Muscle of arm (tissue), 14 donors: ENCODE measurements at places on chromosomes 12 and 14.
A peak's percentile ranks its signal among the peaks of the same experiment; 100 is the strongest.

DNA sequence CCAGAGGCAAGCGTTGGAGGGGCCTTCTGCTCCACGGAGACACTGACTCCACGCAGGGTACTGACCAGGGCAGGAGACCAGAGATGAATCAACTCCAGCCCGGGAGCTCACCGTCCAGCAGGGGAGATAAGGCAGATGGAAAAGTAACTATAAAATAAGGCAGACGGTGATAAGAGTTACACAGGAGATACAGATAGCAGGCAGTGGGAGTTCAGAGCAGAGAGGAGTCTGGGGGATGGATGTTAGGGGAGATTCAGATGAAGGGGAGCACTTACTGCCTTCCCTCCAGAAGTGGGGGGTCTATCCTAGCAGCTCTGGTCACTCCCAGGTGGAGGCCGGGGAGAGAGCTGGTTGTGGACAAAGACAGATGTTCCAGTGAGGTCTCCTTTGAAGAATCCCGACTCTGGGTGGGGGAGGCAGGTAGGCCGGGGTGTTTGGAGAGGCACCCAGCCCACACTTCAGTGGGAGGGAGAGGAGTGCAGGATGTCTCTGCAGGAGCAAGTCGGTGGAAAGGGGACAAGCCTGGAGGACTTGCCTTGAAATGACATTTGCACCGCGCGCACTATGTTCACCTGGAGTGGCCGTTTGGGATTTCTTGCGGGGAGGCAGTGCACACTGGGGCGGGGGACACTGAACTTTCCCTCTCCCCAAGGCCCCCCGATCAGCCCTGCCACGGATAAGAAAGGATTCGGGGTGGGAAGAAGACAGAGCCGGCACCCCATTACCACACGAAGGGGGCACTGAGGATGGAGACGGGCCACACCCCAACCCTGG lies 1.2 kb downstream of the PITPNM2 start:
- DNase-seq = no peak

DNA sequence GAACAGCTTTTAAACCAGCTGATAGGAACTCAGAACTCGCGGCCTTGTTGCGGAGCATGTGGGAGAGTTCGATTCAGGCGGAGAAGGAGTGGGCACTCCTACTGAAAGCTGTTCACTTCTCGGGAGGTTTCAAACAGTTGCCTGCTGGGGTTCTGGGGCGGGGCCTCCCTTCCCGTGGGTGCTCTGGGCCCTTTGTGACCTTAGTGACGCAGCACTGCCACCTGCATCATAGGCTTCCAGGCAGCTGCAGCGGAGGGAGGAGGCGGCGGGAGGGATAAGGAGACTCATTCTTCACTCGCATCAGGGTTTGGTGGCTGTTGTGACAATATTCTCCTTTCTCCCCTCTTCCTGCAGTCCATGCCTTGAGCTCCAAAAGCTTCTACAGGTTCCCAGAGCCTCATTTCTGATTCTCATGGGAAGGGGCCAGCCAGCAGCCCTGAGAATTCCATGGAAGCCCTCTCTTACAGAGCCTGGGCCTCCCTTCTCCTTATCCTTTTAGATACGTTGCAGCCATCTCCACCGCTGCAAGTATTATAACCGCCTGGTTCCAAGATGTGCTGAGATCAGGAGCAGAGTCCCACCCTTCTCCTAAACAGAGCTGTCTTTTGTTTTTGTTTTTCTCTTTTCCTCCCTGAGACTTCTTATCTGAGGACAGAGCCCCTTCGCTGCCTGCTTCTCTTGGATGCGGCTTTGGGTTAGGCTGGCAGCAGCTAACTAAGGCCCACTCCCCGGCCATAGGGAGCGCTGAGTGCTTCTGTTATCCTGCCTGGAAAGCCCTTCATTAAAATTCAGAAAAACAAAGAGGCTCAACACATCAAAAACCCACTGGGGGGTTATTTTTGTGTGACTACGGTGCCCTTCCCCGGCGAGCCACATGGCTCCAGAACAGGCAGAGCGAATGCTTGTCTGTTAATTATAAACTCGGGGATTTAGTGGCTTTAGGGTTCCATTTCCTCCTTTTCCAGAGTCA lies 67.6 kb upstream of the GPATCH2L start:
- no peak for DNase-seq

GRCh38 chr12:14886271-14886670 lies 617 bp upstream of the MGP start:
- DNase-seq = no peak

DNA sequence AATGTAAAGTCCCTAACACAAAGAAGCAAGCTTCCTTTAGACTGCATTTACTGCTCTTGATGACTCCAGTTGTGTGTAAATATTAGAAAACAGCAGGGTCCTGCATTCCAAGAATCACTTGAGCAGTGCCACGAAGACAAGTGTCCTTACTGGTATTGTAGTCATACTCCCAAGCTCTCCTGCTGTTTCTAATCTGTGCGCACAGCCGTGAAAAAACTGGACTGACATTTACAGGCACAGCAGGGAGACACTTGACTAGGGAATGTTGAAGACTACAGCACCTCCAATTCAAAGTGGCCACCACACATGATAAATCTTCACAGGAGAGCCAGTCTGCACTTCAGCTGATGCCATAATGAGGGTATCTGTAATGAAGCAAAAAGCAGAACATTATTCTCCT lies 91.4 kb downstream of the VRK1 start:
- DNase-seq = no peak

- DNase-seq = no peak
Measured at GRCh38 chr12:48988030-48988649, 10.0 kb downstream of the WNT1 start.

DNA sequence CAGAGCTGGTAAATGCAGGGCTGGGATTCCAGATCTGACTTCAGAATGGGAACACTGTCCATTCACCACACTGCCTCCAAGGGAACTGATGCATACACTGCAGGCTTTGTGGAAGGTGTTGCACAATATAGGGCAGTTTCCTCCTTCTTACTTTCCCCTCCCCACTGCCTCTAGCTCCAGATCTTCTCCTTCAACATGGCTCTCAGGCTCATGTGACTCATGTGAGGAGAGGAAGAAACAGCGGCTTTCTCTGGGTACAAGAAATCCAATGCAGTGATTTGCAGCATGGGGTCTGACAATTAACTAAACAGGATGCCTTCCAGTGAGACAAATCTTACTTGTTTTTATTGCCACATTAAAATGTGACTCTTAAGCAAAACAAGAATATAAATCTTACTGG lies 447.6 kb upstream of the CCDC196 start:
- DNase-seq = peak; percentile 15

DNA sequence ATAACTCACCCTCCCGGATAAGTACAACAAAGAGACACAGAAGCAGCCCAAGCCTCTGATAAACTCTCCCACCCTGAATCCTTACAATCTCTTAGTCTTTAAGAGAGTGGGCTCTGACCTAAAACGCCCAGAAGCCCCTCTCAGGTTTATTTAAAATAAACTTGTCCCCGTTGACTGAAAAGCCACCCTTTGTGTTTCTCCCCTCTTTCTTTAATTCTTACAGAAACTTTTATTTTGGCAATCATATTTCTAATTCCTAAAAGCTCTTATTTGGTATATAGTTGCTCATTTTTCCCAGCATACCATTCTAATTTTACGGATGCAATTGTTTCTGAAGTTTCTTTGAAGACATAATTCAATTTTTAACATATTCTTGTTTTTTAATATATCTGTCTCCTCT lies 222.1 kb upstream of the PLXNC1 start:
- no peak for DNase-seq

DNA sequence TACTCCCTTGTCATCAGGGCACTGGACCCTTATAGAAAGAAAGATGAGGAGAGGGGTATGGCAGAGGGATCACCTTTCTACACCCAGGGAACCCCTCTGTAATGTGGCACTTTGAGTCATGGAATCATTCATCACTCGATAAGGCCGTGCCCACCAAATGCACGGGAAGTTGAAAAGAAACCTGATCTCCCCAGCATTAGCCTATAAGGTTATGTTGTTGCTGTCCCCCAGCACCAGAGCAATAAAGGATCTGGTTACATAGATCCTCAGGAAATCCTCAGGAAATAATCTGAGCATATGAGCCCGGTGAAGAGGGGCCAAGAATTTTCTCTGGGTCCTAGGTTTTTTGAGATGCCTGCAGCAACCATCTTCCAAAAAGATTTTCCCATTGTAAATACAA lies 148.8 kb upstream of the CRY1 start:
- no peak for DNase-seq

DNA sequence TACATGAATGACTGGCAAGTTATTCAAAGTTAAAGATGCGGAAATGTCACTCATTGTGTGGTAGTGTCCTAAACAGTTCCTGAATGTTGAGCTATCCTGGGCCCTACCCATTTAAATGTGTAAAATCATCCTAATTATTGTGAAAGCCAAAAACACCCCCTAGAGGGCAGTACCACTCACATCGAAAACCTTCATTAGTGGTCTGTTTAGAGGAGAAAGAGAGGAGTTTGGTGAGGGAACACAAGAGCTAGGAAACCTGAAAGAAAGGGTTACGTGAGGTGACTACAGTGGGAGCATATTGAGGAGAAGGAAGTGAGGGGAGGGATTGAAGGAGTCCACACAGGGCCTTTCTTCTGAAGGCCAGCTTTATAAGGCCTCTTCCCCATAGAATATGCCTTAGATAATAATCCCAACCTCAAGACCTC lies 2.5 kb upstream of the TEP1 start:
- DNase-seq = no peak

DNA sequence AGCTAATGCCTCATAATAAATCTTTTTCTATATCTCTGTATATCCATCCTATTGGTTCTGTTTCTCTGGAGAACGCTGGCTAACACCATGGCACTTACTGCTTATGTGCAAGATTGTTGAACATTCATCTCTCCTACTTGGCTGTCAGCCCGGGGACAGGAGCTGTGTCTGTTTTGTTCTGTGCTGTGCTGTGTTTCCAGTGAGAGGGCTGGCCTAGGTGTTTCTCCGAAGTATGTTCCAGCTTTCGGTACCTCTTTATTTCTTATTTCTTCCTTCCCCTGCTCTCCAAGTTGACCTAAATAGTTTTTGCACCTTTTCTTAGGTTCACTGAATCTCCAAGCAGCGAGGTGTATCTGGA lies 18.8 kb upstream of the NR4A1 start:
- DNase-seq = peak; percentile 85

DNA sequence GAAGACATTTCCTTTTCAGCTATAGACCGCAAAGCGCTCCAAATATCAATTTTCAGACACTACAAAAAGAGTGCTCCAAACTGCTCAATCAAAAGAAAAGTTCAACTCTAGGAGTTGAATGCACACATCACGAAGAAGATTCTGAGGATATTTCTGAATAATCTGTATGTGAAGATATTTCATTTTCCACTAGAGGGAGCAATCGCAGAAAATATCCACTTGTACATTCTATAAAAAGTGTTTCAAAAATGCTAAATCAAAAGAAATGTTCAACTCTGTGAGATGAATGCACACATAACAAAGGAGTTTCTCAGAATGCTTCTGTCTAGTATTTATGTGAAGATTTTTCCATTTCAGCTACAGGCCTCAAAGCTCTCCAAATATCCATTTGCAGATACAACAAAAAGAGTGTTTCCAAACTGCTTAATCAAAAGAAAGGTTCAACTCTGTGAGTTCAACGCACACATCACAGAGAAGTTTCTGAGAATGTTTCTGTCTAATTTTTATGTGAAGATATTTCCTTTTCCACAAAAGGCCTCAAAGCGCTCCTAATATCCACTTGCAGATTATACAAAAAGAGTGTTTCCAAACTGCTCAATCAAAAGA lies 643.8 kb upstream of the ALG10B start:
- no peak for DNase-seq

GRCh38 chr12:93186131-93186530 lies 191.6 kb upstream of the NUDT4 start:
- no peak for DNase-seq

- DNase-seq = no peak
Measured at GRCh38 chr12:115542656-115543055, 734.8 kb downstream of the MED13L start.

GRCh38 chr12:1993341-1993740 lies 10.9 kb downstream of the DCP1B start:
- no peak for DNase-seq

DNA sequence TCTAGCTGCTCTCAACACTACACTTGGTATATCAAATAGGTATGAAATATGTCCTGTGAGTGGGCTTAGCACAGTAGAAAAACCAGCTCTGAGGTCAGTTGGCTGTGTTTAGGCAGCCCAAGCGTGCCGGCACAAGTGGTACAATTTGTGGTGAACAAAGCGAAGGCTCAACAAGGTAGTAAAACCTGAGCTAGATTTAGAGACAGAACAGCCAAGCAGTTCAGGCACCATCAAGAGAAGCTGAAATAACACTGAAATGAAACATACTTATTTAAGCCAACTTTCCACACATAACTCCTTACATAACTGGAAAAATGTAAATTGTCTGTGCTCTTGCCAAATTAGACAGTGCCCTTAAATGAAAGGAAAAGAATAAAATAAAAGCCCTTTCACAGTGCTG lies 596.8 kb upstream of the FBXO33 start:
- no peak for DNase-seq

DNA sequence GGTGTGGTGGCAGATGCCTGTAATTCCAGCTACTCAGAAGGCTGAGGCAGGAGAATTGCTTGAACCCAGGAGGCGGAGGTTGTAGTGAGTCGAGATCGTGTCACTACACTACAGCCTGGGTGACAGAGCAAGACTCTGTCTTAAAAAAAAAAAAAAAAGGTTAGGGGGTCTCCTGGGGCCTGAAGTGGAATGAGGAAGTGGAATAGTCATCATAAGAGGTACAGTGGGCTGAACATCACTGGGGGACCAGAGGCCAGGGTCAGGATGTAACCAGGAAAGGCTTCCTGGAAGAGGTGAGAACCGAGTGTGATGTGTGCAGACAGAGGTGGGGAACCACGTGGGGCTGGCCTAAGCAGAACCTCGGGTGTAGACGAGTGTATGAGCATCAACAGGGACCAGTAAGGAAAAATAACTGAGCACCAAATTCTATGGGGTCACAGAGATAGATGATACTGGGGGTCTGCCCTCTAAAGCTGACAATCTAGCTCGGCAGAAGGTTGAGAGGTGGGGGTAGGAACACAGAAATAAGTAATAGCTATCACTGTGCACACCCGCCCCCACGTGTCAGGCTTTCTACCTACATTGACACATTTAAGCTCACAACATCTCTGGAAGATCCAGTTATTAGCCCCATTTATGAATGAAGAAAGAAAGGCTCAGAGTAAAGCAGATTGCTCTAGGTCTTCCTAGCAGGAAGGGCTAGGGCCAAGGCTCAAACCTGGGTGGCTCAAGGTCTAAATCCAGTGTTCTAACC lies 5.0 kb upstream of the COX6A1 start:
- no peak for DNase-seq

- DNase-seq = no peak
Measured at GRCh38 chr14:90569606-90570387, 173.0 kb downstream of the CALM1 start.

GRCh38 chr14:56686416-56686815 lies 106.8 kb downstream of the TMEM260 start:
- DNase-seq = no peak

DNA sequence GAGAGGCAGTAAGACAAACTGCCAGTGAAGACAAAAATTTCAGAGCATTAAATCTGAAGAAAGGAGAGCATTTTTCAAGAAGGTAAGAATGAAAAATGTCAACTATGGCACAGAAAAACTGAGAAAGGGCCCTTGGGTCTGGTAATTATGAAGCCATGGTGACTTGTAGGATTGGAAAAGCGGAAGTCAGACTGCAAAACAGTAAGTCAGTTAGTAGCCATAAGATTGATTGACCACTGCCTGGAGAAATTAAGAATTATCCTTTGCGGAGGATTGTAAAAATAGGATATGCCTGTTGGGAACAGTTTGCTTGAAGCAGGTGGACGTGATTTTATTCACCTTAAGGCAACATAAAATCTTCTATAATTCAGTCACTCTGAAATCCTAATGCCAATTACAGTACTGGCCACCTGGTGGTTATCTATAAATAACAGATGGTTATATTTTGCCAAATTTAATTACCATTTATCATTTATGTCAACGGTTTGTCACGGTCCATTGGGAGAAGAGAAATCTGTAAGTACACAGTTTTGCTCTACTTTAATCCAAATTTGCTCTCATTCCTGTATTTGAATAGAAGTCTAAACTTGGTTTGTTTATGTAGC lies 127.1 kb upstream of the CNTN1 start:
- DNase-seq = no peak
